ENCODE measurements at places on chromosomes 11 and 22. TPM values are rescaled to one million over a fixed set of nuclear protein-coding genes. Genes with fewer than 3 reads are reported as not detected.

GRCh38 chr11:60981515-60981914, 10.0 kb downstream of the CD6 start:
- no peak for DNase-seq

Gene CDON
- total RNA-seq: 25.4 TPM

Gene CNGA4
- total RNA-seq: not detected

- no peak for DNase-seq
Measured at GRCh38 chr11:32891657-32892354, 805 bp upstream of the QSER1 start.

DNA sequence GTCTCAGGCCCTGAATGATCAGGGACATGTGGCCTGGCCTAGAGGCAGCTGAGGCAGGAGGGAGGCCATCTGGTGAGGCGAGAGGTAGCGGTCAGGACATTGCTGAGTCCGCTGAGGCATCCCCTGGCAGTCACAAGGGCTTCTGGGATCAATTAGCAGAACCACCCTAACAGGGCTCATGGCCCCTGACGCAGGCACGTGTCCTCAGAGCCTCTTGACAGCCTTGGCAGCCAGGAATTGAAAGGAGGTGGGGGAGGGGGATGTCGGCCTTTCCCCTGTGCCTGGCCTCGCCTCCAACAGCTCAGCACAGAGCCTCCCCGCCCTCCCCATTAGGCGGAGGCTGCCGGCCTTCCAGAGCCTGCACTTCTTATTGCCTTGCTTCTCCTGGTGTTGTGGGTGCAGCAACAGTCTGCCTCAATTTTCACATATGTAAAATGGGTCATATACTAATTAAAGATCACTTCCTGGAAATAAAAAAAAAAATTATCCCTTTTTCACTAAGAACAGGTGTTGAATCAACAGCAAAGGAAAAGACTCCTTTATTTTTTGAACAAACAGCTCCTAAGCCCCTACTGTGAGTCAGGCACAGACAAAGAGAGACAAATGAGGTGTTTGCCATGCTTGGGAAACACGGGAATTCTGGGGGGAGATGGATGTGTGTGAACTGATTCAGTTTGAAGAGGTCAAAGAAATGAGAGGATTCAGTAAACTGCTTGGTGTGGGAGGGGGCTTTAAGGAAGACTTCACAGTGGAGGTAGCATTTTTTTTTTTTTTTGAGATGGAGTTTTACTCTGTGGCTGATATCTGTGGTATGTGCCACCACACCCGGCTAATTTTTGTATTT, 55.3 kb downstream of the NFAM1 start:
- DNase-seq: no peak

- peak; percentile 65 for DNase-seq
Measured at GRCh38 chr22:43829904-43830851, 18.1 kb upstream of the EFCAB6 start.

DNA sequence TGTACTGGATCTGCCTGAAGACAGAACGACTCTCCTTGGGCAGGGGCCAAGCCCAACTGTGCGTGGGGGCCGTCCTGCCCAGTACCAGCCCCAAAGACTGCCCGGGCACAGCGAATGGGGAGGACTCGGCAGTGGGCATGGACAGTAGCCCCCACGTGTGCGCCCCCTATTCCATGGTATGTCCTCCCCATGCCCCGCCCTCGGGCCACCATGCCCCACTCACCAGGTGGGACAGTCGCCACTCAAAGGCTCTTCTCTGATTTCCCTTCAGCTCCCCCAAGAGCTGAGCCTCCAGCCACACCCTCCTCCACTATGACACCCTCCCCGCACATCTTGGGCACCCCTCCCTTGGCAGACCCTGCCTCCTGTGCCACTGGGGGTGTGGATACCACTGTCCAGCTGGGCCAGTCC, 43.5 kb downstream of the GNB1L start:
- DNase-seq: no peak

Gene SYT13
- not detected for total RNA-seq

DNA sequence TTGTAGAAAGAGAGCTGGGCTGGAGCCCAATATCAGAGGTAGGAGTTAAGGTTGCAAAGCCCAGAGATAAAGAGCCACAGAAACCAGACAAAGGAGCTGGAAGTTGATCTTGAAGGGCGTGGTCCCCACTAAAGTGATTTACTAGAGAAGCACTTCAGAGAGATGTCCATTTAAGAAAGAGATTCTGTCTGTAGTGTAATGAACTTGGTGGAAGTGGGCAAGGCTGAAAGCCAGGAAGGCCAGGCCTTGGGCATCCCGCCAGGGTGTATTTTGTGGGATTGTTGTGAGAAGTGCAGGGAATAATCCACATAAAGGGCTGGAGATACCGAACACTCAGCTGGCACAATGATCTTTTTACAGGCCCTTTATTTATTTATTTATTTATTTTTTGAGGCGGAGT, 1398.8 kb downstream of the TBC1D22A start:
- DNase-seq: no peak

- DNase-seq: no peak
Measured at GRCh38 chr11:3665336-3666022, 5.7 kb downstream of the CHRNA10 start.

Gene CBX7
- 13.6 TPM for total RNA-seq

Gene PHF21B
- total RNA-seq: not detected

Gene OR10A2
- total RNA-seq: not detected

DNA sequence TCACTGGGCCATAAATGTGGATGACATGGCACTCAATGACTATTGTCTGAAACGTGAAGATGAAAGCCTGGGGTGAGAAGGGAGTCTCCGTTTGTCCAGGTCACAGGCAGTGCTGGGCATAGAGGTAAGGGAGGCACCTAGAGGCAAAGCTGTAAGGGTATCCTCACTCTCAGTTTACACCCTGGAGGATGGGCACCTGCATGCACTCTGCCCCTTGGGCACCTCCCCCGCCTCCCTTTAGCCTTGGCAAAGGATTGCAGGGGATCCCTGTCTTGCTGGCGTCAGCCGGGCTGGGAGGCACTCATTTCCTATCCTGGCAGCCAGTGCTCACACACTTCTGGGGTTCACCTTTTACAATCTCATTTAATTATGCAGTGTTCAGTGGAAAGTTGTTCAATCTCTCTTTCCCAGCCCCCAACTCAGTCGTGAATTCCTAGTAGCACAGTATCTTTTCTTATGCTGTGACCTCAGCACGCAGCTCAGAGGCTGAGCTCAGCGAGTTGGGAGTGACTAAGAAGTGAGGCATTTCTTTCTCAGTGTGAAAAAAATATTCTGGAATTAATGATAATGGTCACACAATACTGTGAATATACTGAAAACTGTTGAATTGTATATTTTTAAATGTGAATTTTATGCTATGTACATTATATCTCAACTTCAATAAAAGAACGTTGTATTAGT, 866.6 kb downstream of the BRD1 start:
- no peak for DNase-seq

Gene ABTB2
- total RNA-seq: 1.7 TPM

- no peak for DNase-seq
Measured at GRCh38 chr11:76150141-76150540, 56.2 kb downstream of the WNT11 start.

Gene CABP7
- total RNA-seq: not detected

GRCh38 chr22:41781507-41781906, 19.0 kb upstream of the CCDC134 start:
- no peak for DNase-seq

Gene NRGN
- total RNA-seq: not detected

DNA sequence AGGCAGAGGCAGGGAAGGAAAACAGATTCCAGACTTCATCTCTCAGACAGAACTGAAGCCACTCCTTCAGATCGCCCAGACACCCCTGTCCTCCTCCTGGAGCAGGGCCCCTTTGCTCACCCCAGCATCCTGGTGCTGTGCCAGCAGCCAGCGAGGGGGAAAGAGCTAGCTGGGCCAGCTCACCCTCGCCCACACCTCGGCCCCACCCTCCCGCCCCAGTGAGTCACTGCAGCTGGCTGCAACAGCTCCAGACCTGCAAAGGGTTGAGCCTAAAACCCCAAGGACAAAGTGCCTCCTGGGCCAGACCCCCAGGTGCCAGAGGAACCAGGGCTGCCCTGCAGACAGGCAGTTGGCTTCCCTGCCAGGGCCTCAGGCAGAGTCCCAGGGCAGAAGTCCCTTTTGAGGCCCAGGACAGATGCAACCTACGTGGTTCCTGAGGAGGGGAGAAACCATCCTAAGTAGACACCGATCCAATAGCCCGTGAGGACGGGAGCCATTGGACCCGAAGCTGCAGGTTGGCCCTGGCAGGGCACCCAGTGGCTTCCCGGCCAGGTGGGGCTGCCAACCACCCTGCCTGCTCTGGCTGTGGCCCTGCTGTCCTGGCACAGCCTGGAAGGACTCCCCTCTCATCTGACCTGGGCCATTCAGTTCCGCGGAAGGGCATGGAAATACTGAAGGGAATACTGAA, 7.2 kb downstream of the AHNAK start:
- peak; percentile 97 for DNase-seq

Gene P2RY2
- total RNA-seq: 1.3 TPM

Gene APOL3
- total RNA-seq: 17.6 TPM

Gene TMEM225
- not detected for total RNA-seq

Gene CDC42EP2
- total RNA-seq: 19.1 TPM

Gene HTR3A
- not detected for total RNA-seq

DNA sequence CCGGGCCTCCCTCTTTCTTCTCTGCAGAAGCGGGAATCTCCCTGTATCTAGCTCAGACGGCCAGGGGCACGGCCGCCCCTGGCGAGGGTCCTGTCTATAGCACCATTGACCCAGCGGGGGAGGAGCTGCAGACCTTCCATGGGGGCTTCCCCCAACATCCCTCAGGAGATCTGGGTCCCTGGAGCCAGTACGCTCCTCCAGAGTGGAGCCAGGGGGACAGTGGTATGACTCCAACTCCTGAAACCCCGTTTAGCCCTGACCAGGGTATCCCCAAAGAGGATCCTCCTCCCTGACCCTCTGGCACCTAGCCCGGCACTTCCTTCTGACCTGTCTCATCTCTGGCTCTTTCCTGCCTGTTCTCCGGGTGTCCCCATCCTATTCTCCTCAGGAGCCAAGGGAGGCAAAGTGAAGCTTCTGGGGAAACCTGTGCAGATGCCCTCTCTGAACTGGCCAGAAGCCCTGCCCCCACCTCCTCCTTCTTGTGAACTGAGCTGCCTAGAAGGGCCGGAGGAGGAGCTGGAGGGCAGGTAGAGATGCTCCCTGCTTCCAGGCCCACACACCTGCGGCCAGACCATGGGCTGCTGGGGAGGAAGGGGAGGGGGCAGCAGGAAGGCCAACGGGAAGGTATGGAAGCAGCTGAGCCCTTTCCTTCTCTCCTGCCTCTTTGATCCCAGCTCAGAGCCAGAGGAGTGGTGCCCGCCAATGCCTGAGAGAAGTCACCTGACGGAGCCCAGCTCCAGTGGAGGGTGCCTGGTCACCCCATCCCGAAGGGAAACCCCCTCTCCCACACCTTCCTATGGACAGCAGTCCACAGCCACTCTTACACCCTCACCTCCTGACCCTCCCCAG, 12.9 kb downstream of the ROBO3 start:
- DNase-seq: no peak

DNA sequence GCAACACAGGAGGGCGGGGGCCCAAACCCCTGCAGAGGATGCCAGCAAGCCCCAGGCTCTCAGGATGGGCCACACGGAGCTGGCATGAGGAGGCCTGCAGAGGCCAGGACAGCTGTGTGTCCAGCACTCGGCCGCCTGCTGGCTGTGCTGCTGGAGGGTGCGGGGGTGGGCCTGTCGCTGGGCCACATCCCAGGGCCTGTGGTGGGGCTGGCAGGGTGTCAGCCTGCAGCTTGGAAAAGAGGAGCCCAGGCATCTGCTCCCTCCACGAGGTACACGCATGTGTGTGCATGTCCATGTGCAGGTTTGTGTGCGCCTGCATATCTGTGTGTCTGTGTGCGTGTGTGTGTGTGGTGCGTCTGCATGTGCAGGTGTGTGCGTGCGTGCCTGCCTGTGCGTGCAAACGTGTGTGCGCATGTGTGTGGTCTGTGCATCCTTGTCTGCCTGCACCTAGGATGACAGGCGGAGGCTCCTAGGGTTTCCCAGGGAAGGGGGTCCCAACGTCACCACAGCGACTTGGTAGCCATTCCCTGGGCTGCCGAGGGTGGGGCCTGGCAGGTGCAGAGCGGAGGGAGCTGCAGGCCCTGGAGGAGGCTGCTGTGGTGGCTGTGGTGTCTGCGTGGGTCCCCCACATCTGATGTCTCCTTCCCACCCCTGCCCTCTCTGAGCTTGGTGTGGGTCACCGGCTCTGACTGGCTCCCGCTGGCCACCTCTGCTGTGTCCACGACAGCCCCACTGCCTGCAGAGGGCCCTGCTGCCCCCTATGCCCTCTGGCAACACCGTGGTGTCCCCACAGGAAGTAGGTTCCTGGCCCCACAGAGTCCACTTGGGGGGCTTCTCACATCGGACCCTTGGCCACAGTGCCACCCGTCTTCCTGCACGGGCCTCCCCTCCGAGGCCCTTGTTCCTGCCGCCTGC, 17.1 kb downstream of the BRSK2 start:
- peak; percentile 39 for DNase-seq

GRCh38 chr22:24580276-24580675, 12.6 kb downstream of the LRRC75B start:
- DNase-seq: no peak

Gene POLA2
- total RNA-seq: 8.9 TPM

Gene GLYAT
- total RNA-seq: not detected

DNA sequence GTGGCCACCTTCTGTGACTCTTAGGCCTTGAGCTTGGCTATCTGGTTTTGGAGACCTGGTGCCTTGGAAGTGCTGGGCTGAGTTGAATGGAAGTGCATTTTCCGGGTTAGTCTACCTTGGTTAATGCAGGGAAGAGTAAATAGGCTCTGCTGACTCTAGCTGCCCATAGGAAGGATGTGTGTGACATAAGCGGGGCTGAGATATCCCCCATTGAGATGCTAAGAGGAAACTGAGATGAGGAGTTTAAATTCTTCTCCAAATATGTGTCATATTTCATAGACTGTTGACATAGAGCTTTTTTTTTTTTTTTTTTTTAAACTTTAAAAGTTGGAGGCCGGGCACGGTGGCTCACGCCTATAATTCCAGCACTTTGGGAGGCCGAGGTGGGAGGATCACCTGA, 30.8 kb downstream of the ZNRF3 start:
- DNase-seq: no peak

DNA sequence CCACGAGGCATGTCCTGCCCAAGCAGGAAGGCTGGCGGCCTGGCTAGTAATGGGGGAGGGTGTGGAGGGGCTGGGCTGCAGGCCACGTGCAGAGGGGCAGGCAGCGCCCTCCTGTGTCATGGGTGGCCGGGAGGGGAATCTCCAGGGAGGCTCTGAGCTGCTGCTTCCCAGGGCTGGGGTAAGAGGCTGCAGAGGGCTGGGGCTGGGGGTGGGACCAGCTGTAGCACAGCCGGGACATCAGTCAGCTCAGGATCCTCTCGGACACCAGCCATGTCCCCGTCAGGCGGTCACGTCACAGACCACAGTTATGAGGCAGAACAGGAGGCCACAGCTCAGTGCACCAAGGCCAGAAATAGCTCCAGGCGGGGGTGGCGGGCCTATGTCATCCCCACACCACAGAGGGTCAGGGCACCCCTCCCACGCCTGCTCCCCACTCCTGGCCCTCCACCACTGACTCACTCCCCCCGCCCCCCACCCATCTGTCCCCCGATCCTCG, 21.1 kb downstream of the RTN4R start:
- DNase-seq: no peak

All from MG63 (cell line).